ENCODE measurements at places on chromosomes 16 and 17.

GRCh38 chr16:1645914-1646525, 32.1 kb upstream of the JPT2 start:
- no peak for DNase-seq

DNA sequence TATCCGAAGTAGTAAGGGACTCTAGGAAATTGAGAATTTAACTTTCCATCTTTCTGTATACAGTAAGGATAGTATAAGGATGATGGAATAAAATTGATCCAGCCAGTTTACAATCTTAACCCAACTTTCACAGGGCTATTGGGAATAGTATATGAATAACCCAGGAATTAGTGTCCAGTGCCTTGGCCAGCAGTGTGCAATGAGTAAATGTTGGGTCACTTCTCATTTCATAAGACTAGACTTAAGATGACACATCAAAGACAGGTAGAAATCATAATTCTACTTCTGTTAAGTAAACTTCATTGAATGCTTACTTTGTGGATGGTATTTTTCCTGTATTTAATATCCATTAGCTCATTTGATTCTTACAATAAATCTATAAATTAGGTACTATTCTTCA, 949.6 kb upstream of the GOT2 start:
- DNase-seq: no peak

- DNase-seq: no peak
These were observed 27.2 kb upstream of the TOB1 start for GRCh38 chr17:50893183-50893993.

DNA sequence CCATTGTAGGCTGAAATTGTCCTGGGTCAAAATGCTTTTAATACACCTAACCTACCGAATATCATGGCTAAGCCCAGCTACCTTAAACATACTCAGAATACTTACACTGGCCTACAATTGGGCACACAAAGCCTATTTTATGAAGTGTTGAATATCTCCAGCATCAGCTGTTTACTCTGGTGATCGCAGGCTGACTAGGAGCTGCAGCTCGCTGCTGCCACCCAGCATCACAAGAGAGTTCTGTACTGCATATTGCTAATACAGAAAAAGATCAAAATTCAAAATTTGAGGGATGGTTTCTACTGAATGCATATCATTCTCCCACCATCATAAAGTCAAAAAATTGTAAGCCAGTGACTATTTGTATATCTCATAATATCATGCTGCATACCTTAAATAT, 55.3 kb downstream of the ULK2 start:
- no peak for DNase-seq

DNA sequence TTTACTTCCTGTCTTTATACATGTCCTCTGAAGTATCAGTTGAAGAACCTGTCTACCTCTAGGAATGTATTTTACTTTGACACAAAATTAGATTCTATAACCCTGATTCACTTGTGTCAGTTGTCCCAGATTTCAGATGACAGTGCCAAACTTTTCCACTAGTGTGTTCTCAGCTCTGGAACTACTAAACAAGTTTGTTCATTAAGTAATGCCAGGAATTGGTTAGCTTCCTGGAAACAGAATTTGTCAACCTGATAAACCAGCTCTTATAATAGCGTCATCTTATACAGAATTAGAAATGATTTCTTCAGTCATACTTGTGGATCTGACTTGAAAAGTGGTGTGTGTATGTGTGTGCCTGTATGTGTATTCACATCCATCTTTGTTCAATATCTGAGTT, 7.4 kb downstream of the MAP3K3 start:
- no peak for DNase-seq

- no peak for DNase-seq
These were observed 120.4 kb upstream of the C17orf78 start for GRCh38 chr17:37255432-37255831.

- DNase-seq: no peak
These were observed 283.1 kb downstream of the SEC14L1 start for GRCh38 chr17:77423589-77424451.

DNA sequence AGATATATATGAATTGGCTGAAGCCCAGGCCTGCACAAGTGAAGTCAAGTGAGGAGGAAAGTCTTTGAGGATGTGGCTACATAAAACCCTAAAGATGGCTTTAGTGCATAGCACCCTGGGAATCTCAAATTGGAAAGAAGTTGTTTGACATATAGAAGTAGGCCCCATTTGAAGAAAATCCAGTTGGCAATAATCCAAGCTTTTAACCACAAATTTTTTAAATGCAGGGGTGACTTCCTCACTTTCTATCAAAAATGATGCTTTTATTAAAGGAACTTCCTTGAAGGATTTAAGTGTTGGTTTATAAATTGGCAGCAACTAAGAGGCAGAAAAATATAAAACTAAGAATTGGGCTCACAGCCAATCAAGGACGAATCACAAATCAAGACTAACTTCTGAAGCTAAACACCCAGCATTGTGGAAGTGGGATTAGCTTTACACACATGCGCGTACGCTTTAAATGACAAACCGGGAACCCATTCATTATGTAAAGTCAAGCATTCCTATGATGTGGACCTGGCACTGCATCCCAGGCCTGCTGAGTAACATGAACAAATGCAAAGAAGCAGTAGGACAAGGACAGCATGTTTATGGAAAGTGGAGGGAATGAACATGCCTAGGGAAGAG, 63.3 kb downstream of the NOG start:
- DNase-seq: no peak

DNA sequence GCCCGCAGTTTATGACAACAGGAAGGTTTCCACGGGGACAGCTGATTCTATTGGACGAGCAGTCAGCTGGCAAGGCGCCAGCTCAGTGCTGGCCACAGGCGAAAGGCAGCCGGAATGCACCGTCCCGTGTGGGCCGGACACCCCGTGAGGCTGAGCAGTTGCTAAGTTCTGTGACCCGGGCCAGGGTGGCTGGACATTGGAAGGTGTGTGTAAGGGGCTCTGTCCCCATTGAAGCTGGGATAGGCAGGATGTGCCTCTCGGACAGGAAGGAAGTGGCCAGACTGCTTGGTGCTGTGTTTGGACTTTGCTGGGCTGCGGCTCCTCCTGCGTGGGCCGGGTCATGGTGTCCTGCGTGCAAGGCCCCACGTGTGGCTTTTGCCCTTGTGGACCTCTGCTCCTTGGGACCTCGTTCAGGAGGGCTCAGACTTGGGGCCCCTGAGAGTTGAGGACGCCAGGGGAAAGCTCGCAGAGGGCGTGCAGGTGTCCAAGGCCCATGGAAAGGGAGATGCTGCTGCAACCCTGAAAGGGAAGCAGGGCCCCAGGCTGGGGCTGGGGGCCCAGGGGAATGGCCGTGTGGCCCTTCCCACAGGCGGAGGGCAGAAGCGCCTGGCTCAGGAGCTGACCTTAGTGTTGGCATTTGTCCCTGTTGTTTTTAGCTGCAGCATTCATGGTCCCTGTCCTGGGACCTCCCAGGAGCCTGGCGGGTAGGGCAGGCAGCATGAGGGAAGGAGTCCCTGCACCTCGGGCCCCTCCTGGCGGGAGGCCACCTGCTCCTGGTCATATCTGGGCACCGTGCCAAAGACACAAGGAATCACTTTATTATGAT, 10.0 kb downstream of the BAIAP2 start:
- no peak for DNase-seq

DNA sequence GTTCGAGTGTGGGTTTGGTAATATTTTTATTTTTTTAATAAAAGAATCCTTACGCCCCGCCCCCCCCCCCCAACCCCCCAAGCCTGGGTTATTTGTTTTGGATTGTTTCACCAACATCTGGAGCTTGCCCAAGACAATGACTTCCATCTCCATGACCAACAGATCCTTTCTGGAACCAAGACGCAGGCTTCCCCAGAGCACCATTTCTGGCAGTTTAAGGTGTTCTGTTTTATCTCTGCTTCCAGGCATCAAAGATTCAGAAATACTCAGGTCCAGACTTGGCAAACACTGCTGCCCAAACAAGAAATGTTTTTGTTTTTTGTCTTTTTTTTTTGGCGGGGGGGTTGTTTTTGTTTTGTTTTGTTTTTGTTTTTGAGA, 56.1 kb downstream of the PLXDC1 start:
- DNase-seq: no peak

DNA sequence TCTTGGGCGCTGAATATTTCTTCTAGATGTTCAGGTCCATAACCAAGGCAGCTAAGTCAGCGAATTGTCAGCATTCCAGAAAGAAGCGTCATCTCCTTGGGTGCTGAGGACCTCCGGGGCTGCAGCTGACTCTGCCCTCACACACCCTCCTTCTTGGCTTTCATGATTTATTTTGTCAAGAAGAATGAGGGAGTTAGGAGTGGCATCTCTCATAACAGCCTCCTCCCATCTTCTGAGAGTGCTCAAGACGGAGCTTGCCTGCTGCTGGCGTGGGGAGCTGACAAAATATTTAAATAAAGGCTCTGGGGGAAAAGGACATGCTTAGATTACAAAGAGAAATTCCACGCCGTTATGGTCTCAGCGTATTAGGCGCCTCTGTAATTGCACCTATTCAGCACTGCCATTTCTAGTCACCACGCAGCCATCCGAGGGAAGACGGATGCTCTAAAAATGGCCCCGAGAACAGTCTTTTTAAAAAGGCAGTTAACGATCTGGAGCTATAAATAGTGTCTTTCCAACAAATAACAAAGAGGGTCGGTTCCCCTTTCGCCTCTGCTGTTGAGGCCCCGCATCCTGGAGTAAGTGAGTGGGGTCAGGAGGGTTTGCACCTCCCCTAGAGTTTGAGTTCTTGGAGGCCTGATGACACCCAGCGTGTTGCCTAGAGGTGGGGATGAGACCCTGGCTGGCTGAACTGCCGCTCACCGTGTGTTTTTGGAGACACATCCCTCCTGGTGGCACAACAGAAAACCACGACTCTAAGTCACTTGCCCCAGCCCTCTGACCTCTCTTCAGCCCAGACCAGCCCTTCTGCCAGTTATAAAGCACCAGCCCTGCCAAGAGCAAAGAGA, 187.0 kb downstream of the CCDC182 start:
- DNase-seq: no peak

DNA sequence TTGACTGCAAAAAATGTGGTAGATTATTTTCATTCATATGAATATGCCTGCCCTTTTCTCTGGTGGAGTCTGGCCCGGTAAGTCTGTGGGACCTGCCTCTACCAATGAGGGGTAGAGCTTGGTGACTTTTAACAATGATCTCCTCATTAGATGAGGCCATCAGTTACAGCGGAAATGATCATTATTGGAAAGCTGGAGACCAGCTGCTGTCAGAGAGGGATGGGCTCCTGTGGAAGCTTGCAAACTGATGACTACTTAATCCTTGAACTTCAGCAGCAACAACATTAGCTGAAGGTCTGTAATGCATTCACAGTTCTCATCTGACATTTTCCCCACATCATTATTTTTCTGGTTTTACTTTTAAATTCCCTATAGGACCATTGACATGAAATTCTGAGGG, 194.1 kb downstream of the CDH13 start:
- no peak for DNase-seq

Data from cortex of kidney (tissue), 1 donor.